ENCODE measurements at places on chromosomes 12 and 14. TPM values are rescaled to one million over a fixed set of nuclear protein-coding genes. Genes with fewer than 3 reads are reported as not detected.

DNA sequence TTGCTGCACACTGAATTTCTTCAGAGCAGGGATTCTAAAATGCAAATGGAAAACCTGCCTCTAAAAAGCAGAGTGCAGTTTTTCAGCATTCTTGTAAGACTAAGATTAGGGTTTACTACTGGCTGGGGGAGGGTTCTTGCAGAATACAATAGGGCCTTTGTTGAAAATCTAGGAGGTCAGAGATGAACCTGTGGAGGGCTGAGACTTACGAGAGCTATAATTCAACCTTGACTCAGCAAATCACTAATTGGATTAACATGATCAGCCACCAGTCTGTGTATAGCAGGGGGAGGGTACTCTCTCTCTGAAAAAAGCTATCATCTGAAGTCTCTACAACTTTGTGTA is 92.6 kb upstream of the HIF1A start:
- DNase-seq, result no peak

DNA sequence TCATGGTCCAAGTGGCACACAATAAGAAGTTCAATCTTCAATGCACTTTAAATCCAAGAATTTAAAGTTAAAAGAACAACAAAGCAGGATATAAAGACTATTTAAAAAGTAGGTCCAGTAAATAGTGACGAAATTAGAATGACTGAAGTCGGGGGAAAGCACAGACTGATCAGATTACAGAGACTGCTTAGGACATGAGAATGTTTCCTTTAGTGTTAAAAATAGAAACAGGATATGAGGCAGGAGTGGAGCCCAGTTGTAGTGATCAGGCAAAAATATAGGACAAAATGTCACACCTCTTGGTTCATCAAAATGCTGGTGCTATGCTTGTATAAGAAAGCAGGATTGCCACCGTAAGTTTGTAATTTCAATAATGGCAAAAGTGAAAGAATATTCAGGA is 52.2 kb upstream of the CD163 start:
- DNase-seq, result no peak

Gene RHOF
- total RNA-seq, result 14.5 TPM

DNA sequence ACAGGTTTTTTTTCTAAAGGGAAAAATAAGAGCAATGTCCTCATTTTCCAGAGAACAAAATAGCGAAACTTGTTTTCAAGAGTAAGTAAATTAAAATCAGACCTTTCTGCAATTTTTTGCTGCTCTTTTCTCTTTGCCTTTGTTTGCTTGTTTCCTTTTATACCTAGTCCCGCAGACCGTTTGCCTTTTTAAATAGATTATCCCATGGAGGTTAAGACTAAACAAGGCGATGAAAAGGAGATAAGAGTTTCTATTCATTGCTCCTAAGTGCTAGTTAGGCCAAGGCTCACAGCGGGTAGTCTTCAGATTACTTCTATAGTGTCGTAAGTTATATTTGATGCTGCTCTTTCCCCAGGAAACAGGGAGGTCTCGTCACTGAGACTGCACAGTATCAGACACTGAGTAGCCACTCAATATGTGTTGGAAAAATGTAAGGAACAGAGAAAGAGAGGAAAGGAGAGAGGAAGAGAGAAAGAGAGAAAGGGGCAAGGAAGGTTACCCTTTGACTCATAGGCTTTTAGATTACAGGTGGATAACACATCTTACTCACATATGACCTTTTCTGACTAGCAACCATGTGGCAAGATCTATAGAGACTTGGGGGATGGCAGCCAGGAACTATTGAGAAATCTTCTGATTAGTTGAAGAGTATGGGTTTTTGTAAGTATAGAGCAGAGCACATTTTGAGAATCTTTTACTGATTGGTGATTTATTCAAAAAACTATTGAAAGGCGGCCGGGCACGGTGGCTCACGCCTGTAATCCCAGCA is 107.5 kb upstream of the PARP11 start:
- no peak for DNase-seq

DNA sequence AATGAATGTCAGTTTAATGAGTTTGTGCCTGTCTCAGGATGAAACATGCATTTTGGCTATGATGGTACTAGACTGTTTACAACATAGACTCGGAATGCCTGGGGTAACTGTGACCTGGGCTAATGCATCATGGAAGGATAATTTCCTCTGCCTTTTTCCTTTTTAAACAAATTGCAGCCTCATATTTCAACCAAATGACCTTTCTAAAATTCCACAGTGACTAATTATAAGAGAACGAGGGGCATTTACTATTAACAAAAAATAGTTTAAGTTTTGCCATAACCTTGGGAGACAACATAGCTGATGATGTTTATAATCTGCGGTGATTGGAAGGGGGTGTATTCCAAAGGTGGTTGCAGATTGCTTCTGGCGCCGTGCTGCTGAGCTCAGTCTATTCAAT is 1140.5 kb downstream of the GALC start:
- no peak for DNase-seq

Gene HOXC6
- total RNA-seq, result not detected

DNA sequence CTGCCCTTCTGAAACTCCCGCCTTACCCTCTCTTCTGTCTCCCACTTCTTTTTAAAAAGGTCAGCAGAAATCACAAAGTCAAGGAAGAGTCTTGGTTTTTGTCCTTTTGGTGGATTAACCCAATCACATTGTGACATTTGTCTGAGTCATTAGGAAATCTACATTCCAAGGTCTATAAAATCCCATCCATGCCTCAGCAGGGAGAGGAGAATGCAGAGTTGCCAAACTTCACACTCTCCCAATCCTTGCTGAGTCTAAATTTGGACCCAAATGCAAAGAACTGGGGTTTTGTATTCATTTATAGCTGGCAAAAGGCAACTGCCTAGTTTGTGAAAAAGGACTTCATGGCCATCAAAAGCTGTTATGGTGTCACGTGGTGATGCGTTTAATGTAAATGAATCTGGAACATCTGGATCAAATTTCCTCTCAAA is 67.9 kb downstream of the TMEM30B start:
- DNase-seq, result no peak

Gene SIX6
- not detected for total RNA-seq

GRCh38 chr14:104694475-104694950 is 5.1 kb downstream of the INF2 start:
- peak; percentile 82 for DNase-seq

- DNase-seq, result no peak
These were observed 31.4 kb downstream of the CFAP251 start for GRCh38 chr12:121949648-121950397.

Gene CACNA1C
- total RNA-seq, result 21.4 TPM

All from occipital lobe (tissue), 3 donors.